ENCODE measurements at places on chromosomes 2 and 18. TPM values are rescaled to one million over a fixed set of nuclear protein-coding genes. Genes with fewer than 3 reads are reported as not detected.

DNA sequence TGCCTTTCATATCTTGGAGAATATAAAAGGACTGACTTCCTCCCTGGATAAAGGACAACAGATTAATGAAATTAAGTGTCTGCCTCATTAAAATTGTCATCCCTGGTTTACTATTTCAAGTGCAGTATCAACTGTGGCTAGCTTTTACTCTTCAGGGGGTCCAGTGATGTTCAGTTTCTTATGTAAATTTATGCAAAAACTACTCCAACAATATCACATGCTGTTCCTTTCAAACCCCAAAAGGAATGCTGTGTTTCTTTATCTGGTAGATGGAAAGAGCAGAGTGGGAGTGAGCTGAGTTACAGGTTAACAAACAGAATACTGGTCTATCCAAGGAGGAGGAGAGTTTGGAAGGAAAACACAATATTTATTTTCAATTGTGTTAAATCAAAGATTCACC, 283.7 kb upstream of the VWC2L start:
- DNase-seq, result no peak

- no peak for DNase-seq
Observed at GRCh38 chr2:46716927-46717326, 198.7 kb downstream of the MCFD2 start.

The ERCC3 gene
- 56.3 TPM for total RNA-seq

DNA sequence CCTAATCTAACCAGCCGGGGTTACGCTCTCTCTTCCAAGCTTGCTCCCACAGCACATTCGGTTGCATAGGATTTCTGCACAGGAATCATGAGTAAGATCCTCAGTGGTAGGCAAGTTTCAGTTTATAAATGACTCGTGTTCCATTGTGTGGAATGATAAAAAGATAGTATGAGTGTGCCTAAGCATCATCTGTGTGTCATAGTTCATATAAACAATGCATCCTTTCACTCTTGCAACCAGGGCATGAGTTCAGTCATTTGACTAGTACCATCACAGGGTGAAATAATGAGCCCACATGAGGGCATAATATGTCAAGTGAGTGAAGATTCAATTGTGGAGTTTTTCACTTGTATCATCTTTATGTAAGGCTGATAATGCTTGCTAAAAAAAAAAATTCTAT, 417.1 kb upstream of the CDH2 start:
- DNase-seq, result no peak

- no peak for DNase-seq
Observed at GRCh38 chr2:15388406-15389325, 172.5 kb downstream of the NBAS start.

- DNase-seq, result no peak
Observed at GRCh38 chr2:85388878-85389538, 21.2 kb downstream of the CAPG start.

DNA sequence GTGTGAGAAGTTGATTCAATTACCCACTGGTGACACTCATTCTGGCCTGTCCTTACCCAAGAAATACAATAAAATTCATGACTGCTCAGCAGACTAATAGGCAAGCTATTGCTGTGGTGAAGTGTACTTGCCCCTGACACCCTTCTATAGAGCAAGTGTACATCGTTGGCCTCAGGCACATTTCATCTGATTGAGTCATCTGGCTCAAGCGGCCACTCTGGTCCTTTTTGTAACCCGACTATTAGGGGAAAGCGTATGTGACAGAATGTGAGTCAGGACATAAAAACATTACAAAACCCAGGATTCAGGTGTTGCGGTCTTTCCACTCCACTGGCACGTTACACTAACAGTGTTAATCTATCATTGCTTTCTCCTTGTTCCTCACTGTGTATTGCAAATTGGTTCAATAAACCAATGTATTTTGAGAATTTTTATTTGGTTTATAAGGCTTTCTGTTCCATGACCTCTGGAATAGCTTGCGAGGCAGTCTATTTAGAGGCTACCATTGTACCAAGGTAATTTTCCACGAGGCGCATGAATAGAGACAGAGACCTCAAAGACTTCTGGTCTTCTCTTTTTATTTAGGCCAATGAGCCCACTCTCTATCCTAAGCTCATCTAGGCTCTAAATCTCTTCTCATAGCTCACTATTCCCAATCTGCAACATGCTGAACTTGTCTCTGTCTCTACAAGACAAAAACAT, 10.2 kb upstream of the TTC32 start:
- no peak for DNase-seq

The C2orf66 gene
- total RNA-seq, result 0.38 TPM

GRCh38 chr18:63073481-63073880, 246.1 kb downstream of the BCL2 start:
- no peak for DNase-seq

GRCh38 chr2:126539101-126539500, 116.9 kb upstream of the GYPC start:
- DNase-seq, result no peak

The ALKAL2 gene
- 0.36 TPM for total RNA-seq

The FTCDNL1 gene
- 2.2 TPM for total RNA-seq

The UGT1A10 gene
- total RNA-seq, result not detected

- no peak for DNase-seq
Observed at GRCh38 chr2:3290655-3291054, 87.0 kb downstream of the EIPR1 start.

DNA sequence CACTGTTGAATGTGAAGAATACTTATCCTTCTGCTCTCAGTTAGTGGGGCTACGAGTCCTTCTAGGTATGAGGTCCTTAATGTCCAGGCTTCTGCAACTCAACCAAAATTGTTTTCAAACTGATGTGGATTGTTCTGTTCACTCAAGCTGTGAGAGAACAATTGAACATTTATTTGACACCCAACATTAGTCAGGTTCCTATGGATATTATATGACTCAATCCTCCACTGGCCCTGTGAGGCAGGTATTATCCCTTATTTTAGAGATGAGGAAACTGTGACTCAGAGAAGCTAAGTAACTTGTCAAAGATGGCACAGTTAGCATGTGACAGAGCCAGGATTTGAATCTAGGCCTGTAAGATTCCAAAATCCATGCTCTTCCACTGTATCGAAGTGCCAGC, 1.2 kb upstream of the LYG2 start:
- no peak for DNase-seq

DNA sequence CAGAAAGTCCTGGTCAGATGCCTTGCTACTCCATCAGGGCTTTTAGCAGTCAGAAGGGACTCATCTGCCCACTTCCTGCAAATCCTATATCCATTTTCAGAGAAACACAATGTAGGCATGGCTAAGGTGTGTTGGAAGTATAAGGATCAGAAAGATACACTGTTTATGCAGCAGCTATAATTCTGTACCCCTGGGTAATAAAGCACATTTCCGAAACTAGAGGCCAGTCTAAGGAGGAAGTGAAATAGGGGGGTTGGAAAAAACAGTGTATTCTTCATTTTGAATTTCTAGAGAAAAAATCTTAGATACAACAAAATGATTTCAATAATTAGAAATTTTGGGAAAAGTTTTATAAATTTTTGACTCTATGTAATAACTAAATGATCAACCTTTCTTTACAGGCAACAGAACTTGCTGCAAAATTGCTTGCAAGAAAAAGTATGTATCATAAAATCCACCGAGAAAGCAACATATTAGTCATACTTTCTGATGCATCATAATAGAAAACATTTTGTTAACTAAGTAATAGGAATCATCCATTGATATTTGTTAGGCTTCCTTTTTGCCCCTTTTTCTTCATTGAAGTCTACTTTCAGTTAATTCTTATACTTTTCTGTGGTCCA, 47.4 kb downstream of the FSIP2 start:
- no peak for DNase-seq

The NOSTRIN gene
- not detected for total RNA-seq

The MOCOS gene
- 1.2 TPM for total RNA-seq

DNA sequence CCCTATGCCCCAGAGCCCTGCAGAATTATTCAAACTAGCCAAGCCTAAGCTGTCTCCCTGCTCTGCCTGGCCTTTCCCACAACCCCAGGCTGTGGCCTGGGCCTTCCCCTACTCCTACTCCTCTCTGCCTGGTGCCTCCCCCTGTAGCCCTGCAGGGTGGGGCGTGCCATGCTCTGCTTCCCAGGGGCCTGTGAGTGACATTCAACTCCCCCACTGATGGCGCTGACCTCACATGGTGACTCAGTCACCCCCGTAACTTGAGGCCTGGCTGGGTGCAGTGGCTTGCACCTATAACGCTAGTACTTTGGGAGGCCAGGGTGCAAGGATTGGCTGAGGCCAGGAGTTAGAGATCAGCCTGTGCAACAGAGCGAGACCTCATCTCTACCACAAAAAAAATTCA, 60.6 kb downstream of the KIF1A start:
- peak; percentile 43 for DNase-seq

The VWA3B gene
- total RNA-seq, result 0.21 TPM

DNA sequence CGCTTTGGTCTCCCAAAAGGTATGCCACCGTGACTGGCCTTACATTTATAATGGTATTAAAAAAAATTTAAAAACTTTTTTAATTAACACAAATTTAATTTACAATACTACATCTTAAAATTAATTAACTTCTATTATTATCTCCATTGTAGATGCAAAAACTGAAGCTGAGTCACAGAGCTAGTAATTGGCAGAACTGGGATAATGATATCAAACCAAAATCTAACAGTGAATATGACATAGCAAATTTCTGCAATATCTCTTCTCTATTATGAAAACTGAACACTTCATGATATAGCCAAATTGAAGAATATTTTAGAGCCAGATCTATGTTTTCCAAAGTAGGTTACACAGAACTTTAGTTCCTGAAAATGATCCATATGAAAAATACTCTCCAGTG, 66.4 kb upstream of the CHAC2 start:
- no peak for DNase-seq

- DNase-seq, result no peak
Observed at GRCh38 chr2:111975053-111975552, 76.7 kb downstream of the MERTK start.

The ALS2 gene
- total RNA-seq, result 14.3 TPM

The SOCS6 gene
- total RNA-seq, result 2.0 TPM

The PRADC1 gene
- 15.0 TPM for total RNA-seq

DNA sequence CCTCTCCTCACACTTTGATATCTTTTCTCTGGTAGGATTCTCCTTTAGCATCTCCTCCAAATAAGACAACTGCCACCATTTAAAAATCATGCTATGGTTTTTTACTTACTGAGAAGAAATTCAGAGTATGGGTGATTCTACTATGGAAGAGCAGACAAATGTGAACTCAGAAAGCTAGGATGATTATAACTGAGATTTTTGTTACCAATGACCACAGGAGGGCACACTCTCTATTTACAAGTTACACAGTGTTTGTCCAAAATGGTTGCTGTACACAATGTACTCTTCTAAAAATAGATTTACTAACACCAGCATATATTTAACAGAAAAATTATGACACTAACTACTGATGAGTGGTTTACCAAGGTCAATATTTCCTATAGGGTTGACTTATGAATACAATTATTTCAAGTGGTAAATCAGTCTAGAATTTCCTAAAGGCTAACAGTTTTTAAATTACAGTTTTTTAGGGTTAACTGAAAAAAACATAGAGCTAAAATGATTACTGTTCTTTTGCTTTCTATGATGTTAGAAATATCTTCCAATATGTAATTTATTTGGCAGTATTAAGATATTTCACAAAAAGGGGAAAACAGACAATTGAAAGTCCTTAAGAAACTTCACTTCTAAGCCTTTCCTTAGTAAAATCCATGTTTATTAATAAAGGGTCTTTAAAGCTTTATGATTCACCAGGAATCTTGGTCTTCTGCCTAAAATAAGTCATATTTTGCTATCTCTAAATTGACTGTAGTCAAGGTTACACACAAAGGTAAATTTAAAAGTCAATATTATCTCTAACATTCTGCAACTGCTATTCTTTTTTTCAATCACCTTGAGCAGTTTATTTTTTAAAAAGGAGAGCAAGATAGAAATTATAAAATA, 57.2 kb downstream of the MAP4K3 start:
- DNase-seq, result no peak

Measured in activated T-cell treated with anti-CD3 and anti-CD28 coated beads, Interleukin-2, amount 50 U/mL, for 72 hours (primary cell).